ENCODE measurements at places on chromosomes 3 and 15.
A peak's percentile ranks its signal among the peaks of the same experiment; 100 is the strongest.

GRCh38 chr3:46285931-46286619 is 43.8 kb downstream of the CCR3 start:
- DNase-seq, result no peak

DNA sequence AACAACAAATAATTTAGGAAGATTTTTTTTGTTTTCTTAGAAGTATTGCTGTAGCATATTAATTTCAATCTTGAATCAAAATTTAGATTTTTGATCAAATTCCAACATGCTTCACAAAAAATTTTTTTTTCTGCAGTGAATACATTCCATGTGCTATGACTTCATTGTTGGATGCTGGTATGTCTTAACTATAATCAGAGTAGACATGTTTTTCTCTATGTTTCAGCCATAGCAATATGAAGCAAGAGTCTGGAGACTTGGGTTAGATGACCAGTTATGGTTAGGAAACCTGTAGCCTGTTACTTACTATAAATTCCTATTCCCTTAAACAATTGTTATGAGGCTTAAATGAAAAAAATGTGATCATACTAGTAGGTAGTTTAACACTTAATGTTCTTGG is 176.1 kb upstream of the CHL1 start:
- peak; percentile 1 for DNase-seq

- peak; percentile 45 for DNase-seq
These were observed 233.8 kb downstream of the NTRK3 start for GRCh38 chr15:88022716-88023115.

- DNase-seq, result peak; percentile 57
These were observed 66.9 kb downstream of the PRICKLE2 start for GRCh38 chr3:64158334-64158733.

GRCh38 chr3:108175352-108175751 is 46.9 kb downstream of the IFT57 start:
- DNase-seq, result peak; percentile 44

- peak; percentile 60 for DNase-seq
These were observed 37.5 kb downstream of the ARHGAP31 start for GRCh38 chr3:119331661-119332060.

- DNase-seq, result no peak
These were observed 102.8 kb downstream of the TBC1D2B start for GRCh38 chr15:77974416-77975331.

- peak; percentile 36 for DNase-seq
These were observed 5.2 kb upstream of the EBLN2 start for GRCh38 chr3:73056014-73056844.

- DNase-seq, result peak; percentile 51
These were observed 213.6 kb downstream of the FEZF2 start for GRCh38 chr3:62159709-62160092.

DNA sequence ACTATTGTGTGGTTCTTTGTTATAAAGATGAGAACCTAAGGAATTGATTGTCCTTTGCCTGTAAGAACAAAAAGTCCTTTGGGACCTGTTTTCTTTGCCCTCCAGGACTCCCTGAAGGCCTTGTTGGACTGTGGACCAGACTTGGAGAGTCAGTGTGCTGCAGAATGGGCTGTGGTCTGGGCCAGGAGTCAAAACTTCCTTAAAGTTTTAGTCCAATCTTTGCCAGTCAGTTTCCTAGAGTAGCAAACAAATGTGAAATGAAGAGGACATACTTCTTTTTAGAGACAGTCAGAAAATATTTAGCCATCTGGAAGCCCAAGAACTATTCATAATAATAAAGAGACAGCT is 45.4 kb downstream of the PDE8A start:
- no peak for DNase-seq

DNA sequence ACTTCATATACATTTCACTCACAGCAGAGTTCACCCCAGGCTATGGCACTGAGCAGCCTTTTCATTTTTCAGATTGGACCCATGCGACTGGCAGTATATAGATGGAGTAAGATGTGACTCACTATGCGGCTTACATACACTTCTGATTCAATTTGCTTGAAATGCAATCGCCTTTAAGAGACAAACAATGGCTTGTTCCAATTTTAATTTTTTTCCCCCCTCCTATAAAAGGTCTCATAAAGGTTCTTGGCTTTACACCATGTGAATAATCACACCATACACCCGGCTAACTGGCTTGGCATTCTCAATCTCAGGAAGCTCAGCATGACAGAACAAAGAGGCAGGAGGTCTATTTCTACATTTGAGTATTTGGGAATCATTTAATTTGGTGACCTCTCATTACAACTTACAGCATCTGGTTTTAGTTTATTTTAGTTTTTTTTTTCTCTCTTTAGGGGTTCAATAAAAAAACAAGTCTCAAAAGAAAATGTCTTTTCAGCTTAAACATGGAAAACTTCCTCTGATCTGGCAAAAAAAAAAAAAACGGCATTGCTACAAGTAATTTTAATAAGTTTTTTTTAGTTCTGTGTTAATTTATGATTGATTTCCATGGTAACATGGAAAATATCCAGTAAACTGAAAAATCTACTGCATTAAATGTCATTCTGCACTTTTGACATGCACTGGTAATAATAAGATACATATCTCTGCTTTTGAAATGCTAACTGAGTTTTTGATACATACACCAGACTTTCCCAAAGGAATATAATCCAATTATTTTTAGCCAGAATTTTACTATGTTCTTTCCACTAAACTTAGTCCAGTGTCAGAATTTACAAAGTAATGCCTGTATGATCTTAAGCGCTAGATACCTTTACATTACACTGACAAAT is 38.8 kb downstream of the GADL1 start:
- peak; percentile 37 for DNase-seq

- no peak for DNase-seq
These were observed 131.0 kb downstream of the NTRK3 start for GRCh38 chr15:88125576-88125975.

DNA sequence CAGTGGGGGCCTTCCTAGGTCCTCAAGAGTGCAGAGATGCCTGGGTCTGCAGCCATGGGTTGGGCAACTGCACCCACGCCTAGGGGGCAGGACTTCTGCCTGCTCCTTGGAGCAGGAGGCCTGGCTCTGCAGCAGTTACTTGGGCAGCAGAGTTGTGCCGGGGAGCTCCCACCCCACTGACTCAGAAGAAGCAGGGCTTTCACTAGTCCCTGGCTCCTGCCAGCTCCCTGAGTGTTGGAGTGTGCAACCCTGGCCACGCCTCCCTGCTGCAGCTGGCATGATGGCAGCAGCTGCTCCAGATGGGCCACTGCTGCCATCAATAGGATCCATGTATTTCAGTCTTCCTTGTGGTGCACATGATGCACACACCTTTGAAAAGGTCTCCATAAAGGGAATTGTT is 40.6 kb upstream of the KCNH8 start:
- no peak for DNase-seq

DNA sequence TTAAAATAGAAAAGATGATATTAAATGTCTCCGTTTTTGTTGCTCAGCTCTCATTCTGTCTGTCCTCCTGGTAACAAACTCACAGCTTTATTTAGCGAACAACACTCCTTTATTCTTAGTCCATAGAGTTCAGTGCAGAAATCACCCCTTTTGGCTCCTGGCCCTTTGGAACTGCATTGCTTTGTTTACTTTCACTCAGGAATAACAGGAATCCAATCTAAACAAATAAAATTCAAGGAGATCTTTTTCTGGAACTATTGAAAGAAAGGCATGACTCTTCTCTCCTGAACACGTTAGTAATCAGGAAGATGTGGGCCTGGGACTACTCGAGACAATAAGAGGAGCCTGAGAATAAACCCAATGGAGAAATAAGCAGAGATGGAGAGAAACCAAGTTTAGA is 409.2 kb downstream of the DIPK2A start:
- no peak for DNase-seq

- DNase-seq, result no peak
These were observed 157.6 kb downstream of the KLF13 start for GRCh38 chr15:31483986-31484951.

GRCh38 chr3:8246070-8246469 is 255.6 kb upstream of the LMCD1 start:
- no peak for DNase-seq

- DNase-seq, result no peak
These were observed 109.6 kb downstream of the FHIT start for GRCh38 chr3:61141697-61142096.

DNA sequence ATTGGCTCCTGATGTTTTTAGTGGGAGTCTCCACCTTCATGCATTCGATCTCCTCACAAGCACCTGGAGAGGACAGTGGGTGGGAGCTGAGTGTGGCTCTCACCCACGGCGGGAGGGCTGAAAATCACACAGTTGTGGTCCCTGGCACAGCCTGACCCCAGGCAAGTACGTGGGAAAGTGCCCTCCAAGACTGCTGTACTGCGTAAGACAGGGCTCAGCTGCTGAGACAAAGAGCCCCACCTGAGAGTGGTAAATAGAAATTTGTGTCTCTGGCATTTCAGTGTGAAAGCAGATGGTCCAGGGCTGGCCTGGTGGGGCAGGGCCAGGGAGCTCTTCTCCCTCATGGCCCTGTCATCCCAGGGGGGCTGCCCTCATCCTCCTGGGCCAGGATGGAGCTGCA is 77.4 kb upstream of the IQSEC1 start:
- no peak for DNase-seq

DNA sequence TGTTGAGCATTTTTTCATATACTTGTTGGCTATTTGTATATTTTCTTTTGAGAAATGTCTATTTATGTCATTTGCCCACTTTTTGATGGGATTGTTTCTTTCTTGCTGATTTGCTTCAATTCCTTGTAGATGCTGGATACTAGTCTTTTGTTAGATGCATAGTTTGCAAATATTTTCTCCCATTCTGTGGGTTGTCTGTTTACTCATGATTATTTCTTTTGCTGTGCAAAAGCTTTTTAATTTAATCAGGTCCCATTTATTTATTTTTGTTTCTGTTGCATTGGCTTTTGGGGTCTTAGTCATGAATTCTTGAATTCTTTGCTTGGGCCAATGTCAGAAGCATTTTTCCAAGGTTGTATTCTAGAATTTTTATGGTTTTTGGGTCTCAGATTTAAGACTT is 251.7 kb downstream of the WNT5A start:
- DNase-seq, result no peak

GRCh38 chr15:47817969-47818548 is 100.8 kb downstream of the SEMA6D start:
- no peak for DNase-seq

- DNase-seq, result no peak
These were observed 151.0 kb downstream of the CPNE4 start for GRCh38 chr3:131883711-131884407.

Measured in fibroblast of upper back skin (primary cell).